Mesothelial cell of epicardium (in vitro differentiated cells): ENCODE measurements at places on chromosomes 5 and 9. TPM values are rescaled to one million over a fixed set of nuclear protein-coding genes. Genes with fewer than 3 reads are reported as not detected.

GRCh38 chr5:88089719-88090390 lies 178.8 kb downstream of the TMEM161B start:
- H3K27me3 ChIP-seq, result no peaks in the 10 kb centered on the region
- no peaks in the 10 kb centered on the region for H3K4me1 ChIP-seq
- DNase-seq, result no peak
- no peak overlapping the region for H3K4me3 ChIP-seq
- H3K27ac ChIP-seq, result no peak overlapping the region
- H3K36me3 ChIP-seq, result no peaks in the 10 kb centered on the region

Gene SLC34A1
- total RNA-seq, result not detected in 3 replicates

DNA sequence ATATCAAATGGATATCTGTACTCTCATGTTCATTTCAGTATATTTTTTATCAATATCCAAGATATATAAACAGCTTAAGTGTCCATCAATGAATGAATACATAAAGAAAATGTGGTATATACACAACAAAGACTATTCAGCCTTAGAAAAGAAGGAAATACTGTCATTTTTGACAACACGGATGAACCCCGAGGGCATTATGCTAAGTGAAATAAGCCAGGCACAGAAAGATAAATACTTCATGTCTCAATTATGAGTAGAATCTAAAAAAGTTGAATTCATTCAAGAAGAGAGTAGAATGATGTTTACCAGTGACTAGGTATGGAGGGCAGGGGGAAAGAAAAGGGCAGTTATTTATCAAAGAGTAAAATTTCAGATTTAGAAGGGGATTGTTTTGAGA lies 949.8 kb upstream of the TYRP1 start:
- no peak overlapping the region for H3K27ac ChIP-seq
- no peak overlapping the region for H3K4me3 ChIP-seq
- DNase-seq, result no peak
- no peaks in the 10 kb centered on the region for H3K27me3 ChIP-seq
- peaks cover 3% of the 10 kb centered on the region for H3K4me1 ChIP-seq

- H3K27ac ChIP-seq, result no peak overlapping the region
- no peaks in the 10 kb centered on the region for H3K4me1 ChIP-seq
- peaks cover 35% of the 10 kb centered on the region for H3K36me3 ChIP-seq
These were observed 44.2 kb downstream of the FAF2 start for GRCh38 chr5:176492431-176492830.

Gene C6
- total RNA-seq, result 0.20 to 0.42 TPM in 2 of 3 replicates, not detected in the other

DNA sequence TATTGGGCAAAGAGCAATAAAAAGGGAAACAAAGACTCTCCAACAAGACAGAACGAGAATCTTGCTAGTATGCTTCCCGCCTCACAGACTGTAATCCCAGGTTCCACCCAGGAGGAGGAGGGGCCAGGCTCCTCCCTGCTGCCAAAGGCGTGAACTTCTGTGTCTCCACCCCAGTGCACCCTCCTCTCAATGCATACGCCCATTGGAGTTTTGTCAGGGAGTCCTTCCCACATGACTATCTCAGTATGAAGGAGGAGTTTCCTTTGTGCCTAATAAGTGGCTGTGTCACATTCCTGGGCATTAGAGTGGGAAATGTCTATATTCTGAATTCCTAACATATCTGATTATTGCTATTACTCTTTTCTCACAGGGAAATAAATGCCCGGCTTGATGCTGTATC lies 106.4 kb upstream of the DHFR start:
- no peaks in the 10 kb centered on the region for H3K4me1 ChIP-seq
- no peak for DNase-seq
- no peak overlapping the region for H3K4me3 ChIP-seq

DNA sequence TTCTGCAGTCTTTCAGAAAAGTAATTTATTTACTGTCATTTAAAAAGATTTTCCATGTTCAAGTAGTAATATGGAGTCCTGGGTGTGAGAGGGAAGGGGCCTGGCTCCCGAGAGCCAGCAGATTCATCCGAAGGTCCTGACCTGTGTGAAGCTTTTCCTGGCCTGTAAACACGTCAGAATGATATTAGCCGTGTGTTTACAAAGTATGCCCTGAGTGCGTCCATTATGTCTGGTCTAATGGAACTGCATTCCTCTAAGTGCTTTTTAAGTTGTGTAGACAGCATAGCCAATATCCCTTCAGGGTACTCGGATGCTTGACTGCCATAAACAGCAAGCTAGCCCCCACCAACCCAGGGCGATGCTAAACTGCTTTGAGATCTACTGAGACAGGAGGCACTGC lies 495.2 kb downstream of the AGTPBP1 start:
- H3K27me3 ChIP-seq, result no peaks in the 10 kb centered on the region
- H3K4me3 ChIP-seq, result no peak overlapping the region
- DNase-seq, result no peak
- H3K27ac ChIP-seq, result no peak overlapping the region
- H3K4me1 ChIP-seq, result peaks cover 10% of the 10 kb centered on the region

- no peaks in the 10 kb centered on the region for H3K27me3 ChIP-seq
- peak; percentile 79 for DNase-seq
- H3K27ac ChIP-seq, result peak overlapping the region; percentile 96
- H3K4me3 ChIP-seq, result peak overlapping the region; percentile 74
- H3K4me1 ChIP-seq, result peaks cover 55% of the 10 kb centered on the region
- peaks cover 13% of the 10 kb centered on the region for H3K36me3 ChIP-seq
These were observed 2.8 kb downstream of the PDLIM7 start for GRCh38 chr5:177494346-177495195.

- H3K27me3 ChIP-seq, result peaks cover 43% of the 10 kb centered on the region
- H3K4me1 ChIP-seq, result peaks cover 21% of the 10 kb centered on the region
- no peak overlapping the region for H3K4me3 ChIP-seq
- H3K27ac ChIP-seq, result no peak overlapping the region
- DNase-seq, result no peak
These were observed 62.2 kb downstream of the BOD1 start for GRCh38 chr5:173554038-173554955.

- H3K27ac ChIP-seq, result no peak overlapping the region
- H3K4me1 ChIP-seq, result peaks cover 17% of the 10 kb centered on the region
- no peak overlapping the region for H3K4me3 ChIP-seq
These were observed 13.6 kb downstream of the UBE2D2 start for GRCh38 chr5:139574641-139575312.

Gene TMOD1
- 0.49 to 0.66 TPM (median 0.59 TPM) in 3 replicates for total RNA-seq

GRCh38 chr5:5141339-5141599 lies 1.1 kb downstream of the ADAMTS16 start:
- peaks cover 20% of the 10 kb centered on the region for H3K4me1 ChIP-seq
- peaks cover 38% of the 10 kb centered on the region for H3K27me3 ChIP-seq
- peaks cover 20% of the 10 kb centered on the region for H3K36me3 ChIP-seq
- H3K4me3 ChIP-seq, result peak overlapping the region; percentile 75
- H3K27ac ChIP-seq, result no peak overlapping the region
- DNase-seq, result no peak

GRCh38 chr9:93669958-93670207 lies 93.5 kb downstream of the PHF2 start:
- H3K27me3 ChIP-seq, result no peaks in the 10 kb centered on the region
- no peaks in the 10 kb centered on the region for H3K4me1 ChIP-seq
- no peak overlapping the region for H3K4me3 ChIP-seq
- DNase-seq, result no peak
- H3K36me3 ChIP-seq, result peaks cover 12% of the 10 kb centered on the region
